ENCODE measurements at places on chromosomes 5 and 9.

DNA sequence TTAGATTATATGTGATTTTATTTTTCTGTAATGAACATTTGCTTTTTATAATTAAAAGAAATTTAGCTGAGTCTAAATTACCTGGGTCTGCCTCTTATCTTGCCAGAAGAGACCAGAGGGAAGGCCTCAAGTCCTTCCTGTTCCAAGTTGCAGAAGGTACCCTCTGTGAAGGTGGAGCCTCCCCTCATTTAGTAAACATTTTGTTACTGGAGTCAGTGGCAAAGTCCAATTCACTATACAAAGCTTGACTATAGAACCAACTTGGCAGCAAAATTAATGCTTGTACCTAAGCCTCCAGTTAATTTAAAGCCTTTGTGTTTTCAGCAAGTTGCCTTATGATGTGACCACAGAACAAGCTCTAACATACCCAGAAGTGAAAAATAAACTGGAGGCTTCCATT, 42.8 kb upstream of the F2R start:
- DNase-seq = no peak

DNA sequence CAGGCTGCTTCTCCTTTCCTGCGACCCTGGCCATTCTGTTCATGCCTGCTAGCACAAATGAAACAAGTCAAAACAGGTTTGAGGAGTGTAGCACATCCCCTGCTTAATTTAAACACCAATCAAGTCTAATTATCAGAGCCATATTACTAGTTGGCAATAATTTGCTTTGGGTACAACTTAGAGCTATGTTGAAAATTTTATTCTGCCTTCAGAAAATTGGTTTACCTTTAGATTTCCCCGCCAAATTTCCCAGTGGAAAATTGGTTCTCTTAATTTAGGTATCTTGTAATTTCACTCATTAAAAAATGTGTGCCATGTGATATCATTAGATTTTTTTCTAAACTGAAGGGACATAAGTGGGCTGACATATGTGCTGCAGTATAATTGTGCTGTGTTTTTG, 265.8 kb downstream of the MAST4 start:
- DNase-seq = no peak

- peak; percentile 51 for DNase-seq
These were observed 782.2 kb upstream of the NUDT12 start for GRCh38 chr5:104344809-104345208.

- DNase-seq = no peak
These were observed 124.9 kb upstream of the ZNF462 start for GRCh38 chr9:106738109-106738508.

DNA sequence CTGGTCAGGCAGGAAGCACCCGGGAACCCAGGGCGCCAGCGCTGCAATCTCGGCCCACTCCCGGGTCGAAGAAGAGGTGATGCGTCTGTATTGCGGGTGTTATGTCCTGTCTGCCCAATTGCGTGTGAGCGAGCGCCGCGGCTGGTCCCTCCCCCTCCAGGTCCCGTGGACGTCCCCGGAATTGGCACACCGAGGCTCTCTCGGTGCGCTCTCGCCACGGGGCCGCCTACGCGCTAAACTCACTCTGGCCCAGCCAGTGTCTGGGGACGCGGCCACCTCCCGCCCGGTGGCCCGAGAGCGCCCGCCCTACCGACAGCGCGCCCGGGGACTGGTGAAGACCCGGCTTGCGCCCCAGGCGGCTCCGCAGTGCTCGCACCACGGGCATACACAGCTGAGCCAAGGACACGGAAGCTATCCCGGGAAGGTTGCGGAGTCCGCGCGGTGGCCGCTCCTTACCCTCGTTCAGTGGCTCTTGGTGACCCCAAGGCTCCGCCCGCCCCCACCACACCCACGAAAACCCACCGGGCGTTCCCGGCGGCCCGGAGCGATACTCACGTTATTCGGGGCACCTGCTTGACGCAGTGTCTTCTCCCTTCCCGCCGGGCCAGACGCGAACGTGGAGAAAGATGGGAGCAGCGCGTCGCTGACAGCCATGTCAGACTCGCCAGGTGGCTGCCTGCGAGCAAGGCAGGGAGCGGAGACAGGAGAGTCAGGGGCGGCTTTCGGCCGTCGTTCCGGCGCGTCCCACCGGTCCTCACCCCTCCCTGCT, 1.0 kb downstream of the KLF4 start:
- DNase-seq = peak; percentile 35

DNA sequence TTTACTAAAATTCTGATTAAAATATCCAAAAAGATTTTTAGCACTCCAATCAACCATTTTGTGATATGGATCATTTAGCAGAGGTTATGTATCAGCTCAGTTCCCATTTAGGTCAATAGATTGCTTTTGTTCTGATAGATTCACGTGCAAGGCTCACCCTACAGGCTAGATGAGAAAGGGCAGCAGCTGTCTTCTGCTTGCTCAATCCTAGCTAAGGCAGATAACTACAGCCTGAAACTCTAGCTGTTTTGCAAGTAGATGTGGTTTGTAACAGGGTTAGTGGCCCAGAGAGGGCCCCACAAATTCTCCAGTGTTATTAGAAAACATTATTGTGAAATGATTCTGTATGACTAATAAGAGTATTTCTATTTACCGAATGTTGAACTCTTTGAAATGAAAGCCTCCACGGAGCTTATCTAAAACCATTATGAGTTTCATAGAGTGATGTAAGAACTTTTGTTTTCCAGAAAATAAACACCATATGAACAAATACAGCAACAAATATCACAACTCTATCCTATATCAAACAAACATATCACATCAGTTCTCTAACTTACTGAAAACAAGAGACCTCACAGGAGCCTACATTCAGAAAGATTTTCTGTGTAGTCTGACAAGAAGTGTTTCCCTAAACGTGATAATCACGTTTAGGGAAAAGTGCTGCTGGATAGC, 841.9 kb upstream of the ACO1 start:
- no peak for DNase-seq

DNA sequence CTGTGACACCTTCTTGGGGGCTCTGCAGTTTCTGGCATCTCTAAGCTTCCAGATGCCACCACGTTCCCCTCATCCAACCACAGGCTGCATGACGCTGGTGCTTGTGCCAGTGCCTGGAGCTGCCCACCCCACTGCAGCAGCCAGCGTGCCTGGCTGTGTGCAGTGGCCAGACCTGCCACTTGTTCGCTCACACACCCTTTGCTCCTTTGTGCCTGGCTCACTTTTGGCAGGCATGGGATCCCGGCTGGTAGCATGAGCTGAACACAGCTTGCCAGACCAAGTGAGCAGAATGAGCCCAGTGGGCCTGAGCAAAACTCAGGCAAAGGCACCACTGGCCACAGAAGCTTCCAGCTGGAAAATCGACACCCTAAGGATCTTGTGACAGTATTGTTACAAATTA, 562.9 kb upstream of the ACO1 start:
- DNase-seq = no peak

DNA sequence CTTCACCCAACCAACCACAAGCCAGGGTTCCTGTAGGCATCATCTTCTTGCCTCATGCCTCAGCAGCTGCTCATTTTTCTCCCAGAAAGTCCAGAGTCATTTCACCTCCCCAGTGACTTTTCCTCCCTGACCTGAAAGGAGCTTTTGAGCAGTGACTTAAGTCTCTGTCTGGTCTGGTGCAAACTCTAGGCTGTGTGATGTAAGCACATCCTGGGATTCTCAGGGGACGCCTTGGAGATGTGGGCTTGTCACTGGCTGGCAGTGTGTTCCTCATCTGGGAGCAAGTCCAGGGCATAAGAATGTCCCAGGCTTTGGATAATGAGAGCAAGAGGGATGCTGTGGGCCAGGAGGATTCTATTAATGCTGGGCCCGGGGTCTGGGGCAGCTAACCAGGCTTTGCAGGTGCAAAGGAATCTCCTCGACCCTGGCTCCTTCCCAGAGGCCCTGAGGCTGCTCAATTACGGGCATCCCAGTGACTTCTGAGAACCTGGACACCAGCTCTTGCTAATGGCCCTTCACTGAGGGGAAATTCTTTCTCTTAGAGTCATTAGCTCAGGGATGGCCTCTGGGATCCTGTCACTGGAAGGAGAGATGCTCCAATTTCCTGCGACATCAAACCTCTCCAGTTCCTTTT, 211.0 kb upstream of the PANK3 start:
- no peak for DNase-seq

GRCh38 chr9:112842555-112842954, 48.1 kb downstream of the SLC46A2 start:
- no peak for DNase-seq

DNA sequence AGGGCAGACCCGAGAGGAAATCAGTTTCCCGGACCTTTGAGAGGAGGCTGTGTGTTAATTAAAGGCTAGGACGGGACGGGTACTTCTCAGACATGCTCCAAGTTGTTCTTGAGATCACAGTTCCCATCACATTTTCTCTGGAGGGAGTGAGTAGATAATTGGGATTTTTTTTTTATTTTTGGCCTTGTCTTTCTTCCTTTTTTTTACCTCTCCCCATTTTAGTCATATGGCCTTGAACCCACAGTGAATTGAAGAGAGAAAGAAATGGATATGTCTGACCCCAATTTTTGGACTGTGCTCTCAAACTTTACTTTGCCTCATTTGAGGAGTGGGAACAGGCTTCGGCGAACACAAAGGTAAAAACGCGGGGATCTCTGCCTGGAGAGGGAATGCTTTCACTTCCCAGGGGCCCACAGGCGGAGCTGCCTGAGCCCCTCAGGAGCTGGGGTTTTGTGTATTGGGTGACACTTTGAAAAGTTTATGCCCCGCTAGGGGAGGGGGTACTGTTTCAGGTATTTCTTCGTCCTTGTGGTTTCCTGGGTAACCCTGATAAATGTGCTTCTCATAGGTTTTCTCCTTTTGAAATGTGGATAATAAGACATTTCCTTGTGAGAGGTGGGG, 191.8 kb downstream of the CD180 start:
- no peak for DNase-seq

DNA sequence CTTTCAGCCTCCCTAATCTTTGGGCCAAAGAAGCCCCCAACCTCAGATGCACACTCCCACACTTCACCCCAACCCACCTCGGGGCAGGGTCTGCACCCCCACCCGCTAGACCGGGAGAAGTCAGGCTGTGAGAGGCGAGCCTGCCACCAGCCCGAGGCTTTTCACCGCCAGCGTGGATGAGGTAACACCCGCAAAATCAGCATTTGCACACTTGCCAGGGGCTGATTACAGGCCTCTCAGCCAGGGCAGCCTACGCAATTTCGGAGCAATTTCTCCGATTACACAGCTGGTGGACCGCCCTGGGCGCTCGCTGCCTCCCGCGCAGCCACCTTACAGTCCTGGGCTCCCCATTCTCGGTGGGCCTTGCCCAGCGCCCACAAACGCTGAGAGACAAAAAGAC, 68.5 kb downstream of the FOXD1 start:
- DNase-seq = no peak

GRCh38 chr9:138100711-138101350, 223.2 kb downstream of the CACNA1B start:
- no peak for DNase-seq

- DNase-seq = no peak
These were observed 29.6 kb upstream of the TAF1L start for GRCh38 chr9:32665101-32665500.

DNA sequence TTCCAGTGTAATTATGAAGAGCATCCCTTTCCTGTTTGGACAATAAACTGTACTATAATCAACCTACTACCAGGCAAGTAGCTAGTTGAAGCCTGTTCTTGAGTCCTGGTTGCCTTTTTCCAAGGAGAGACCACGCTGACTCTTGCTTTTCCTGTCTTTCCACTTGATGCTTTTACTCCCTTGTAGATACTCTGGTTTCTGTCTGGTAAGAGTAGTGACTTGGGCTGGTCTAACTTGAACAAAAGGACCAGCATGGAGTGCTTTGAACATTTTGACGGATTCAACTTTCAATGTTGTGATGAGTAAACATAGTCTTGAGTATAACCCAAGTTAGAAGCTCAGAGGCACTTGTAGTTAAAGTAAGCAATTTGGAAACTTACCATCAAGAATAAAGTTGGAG, 464.3 kb downstream of the GADD45G start:
- no peak for DNase-seq
